ENCODE measurements at places on chromosomes 7 and 10.

DNA sequence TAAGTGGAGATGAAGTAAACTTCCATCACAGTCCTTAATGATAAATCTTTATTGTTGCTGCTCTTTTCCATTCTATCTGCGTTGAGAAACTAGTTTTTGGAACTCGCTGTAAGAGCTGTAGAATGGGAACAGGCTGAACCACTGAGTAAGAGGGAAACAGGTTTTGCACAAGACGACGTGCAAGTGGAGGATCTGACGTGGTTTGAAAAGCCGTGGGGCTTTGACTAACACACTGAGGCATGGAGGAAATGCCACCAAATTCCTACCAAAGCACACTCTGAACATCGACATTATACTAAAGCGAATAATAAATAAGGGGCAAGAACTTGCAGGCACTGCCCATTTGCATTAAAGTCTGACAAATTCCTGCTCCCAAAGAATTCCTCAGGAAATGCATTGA lies 160.6 kb downstream of the KLF6 start:
- no peak for DNase-seq

DNA sequence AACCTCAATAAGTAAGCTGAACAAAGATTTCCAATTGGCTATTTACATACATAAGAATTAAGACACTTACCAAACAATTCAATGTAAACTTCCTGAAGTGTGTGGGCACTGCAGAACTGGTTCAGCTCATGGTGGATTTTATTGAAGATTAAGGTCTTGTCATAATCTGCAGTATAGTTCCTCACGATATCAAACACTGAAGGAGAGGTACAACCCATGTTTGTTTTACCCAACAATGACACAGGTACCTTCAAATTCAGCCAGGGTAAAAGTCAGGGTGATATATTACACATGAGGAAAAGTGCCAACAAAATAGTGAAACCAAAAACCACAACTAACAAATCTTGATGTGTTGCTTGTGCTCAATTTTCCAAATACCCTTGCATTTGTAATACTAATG lies 10.0 kb downstream of the ERLIN1 start:
- no peak for DNase-seq

- DNase-seq: no peak
These were observed 1.3 kb downstream of the FAS start for GRCh38 chr10:88991899-88992320.

DNA sequence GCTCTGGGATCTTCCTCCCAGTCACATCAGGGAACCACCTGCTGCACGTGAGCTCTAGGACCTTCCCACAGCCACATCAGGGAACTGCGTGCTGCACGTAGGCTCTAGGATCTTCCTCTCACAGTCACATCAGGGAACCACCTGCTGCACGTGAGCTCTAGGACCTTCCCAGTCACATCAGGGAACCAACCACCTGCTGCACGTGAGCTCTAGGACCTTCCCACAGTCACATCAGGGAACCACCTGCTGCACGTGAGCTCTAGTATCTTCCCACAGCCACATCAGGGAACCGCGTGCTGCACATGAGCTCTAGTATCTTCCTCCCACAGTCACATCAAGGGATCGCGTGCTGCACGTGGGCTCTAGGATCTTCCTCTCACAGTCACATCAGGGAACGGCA lies 229.7 kb downstream of the DIP2C start:
- no peak for DNase-seq

GRCh38 chr7:115635376-115635775 lies 395.2 kb downstream of the TFEC start:
- no peak for DNase-seq

DNA sequence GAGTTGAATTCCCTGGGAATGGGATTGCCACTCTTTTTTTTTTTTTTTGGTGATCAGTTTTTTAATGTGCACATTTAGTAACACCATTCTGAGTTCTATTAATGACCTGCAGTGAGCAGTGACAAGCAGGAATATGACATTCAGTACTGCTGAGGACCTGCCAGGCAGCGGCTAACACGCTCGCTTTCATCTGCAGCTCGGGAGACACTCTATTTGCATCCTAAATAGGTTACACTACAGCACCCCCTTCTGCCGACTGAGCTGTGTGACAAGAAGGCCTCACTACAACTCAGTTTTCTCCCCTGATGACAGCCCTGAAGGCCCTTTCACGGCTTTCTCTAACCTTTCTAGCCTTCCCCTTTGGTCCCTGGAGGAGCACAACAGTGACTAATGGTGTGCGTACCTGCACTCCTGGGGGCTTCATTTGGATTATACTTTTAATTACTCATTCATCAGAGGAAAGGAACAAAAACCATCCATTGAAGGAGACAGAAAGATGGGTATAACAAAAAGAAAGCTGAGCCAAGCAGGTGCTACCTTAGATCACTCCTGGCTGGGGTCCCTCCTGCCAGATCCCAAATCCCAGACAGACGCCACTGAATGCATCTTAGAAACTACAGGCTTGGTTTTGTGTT lies 872.4 kb downstream of the LRMDA start:
- peak; percentile 53 for DNase-seq

DNA sequence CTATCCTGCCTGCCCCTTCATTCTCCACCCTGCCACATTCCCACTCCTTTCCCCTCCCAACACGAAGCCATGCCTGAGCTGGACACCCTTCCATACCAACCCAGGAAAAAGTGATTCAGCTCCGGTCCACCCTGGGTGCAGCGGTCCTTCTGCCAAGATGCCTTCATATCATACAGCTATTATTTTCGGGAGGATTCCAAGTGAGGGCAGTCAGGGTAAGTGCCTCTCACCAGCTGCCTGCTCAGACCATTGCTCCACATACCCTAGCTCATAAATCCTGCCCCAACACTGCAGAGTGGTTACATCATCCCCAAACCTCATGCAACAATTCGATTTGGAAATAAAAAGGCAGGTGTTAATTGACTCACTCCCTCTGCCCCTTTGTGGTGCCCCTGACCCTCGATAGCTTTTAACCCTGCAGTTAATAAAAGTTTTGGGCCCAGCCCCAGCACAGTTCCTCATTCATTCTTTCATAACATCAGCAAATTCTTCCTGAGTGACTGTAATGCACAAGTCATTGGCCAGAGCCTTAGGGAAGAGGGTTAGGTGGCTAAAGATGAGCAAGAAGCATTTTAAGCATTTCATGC lies 42.6 kb downstream of the ZNF503 start:
- no peak for DNase-seq

GRCh38 chr7:55128693-55129394 lies 110.0 kb downstream of the EGFR start:
- DNase-seq: no peak

GRCh38 chr7:72244826-72245398 lies 167.2 kb downstream of the CALN1 start:
- no peak for DNase-seq

GRCh38 chr10:48633381-48634197 lies 28.7 kb upstream of the ARHGAP22 start:
- no peak for DNase-seq

GRCh38 chr7:129664029-129665012 lies 52.8 kb downstream of the NRF1 start:
- no peak for DNase-seq

DNA sequence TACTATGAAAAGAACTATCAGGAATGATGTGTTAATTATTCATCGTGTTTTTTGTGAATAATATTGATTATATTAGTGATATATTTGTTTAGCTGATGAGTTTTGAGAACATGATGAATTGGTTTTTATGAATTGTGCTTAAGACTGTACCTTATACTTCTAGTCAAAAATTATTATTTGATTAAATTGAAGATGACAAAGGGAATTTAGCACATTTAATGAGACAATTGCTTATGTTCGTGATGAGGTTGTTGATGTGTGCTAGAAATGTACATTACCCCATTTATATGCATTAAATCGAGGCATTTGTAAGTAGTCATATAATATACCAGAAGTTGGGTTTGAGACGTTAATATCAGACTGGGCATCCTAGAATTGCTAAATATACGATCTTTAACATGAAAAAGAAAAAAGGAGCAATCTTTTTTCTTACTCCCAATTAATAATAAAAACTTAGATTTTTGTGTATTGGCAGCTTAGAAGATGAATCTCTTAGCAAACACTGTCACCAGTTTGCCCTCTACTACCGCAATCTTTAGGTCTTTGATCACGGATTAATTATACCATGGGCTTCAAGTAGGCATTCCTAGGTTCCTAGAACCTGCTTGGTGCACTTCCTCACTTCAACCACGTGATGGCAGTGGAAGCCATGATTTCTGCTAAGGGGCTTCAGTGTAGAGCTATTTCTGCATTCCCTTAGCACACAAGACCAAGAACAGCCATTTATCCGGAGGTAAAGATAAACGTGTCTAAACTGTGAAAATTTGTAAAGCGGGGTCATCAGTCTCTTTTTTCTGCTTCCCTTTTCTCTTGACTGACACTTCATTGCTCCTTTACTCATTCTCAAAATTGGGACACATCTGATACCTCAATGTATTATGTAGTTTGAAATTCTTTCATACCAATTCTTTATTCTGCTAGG lies 1.6 kb downstream of the KLHDC10 start:
- DNase-seq: peak; percentile 37

DNA sequence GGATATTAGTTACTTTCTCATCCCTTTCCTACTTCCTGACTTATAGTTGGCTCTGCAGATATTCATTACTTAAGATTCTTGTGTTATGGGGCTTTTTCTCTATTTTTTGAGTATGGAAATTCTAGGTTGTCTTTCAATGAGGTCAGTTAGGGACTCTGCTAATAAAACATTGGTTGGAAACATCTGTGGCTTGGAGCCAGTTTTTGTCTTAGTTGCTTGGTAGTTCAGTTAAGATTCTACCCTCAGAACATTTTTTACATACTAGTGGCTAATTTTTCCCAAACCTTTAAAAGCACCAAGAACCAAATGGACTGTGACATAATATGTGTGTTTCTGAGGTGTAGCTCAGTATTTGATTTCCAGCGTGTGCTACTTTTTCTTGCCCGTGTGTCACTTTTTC lies 305.6 kb upstream of the FZD1 start:
- DNase-seq: no peak

- DNase-seq: no peak
These were observed 150.1 kb upstream of the SHH start for GRCh38 chr7:155962191-155962967.

GRCh38 chr7:121941830-121942229 lies 68.9 kb downstream of the PTPRZ1 start:
- DNase-seq: no peak

- no peak for DNase-seq
These were observed 13.0 kb downstream of the SEMA3A start for GRCh38 chr7:84181628-84182027.

DNA sequence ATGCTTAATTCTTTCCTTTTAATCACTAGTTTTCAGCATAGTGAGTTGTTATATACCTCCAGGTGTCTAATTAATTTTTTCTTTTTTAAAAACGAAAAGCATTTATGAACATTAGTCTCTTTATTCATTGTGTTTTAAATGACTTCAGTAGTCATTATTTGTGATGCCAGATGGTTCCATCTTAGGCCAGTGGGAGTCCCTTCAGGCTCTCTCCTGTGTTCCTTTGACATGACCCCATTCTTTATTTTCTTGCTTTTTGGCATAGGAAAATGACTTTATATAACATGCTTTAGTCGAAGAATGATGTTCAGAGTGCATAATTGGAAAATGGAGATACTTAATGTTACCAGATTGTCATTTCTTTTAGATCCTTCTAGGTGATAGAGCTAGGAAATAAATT lies 24.4 kb downstream of the MKLN1 start:
- no peak for DNase-seq

DNA sequence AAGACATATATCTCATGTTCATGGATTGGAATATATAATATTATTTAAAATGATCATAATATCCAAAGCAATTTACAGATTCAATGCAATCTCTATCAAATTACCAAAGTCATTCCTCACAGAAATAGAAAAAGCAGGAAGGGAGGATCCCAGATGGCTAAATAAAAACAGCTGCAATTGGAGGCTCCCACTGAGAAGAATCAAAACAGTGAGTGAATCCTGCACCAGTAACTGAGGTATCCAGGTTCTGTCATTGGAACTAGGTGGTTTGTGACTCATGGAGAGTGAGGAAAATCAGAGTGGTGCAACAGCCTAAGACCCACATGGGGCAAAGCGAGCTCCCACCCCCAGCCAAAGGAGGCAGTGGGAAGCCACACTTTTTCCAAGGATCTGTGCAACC lies 128.4 kb downstream of the MTERF1 start:
- no peak for DNase-seq

DNA sequence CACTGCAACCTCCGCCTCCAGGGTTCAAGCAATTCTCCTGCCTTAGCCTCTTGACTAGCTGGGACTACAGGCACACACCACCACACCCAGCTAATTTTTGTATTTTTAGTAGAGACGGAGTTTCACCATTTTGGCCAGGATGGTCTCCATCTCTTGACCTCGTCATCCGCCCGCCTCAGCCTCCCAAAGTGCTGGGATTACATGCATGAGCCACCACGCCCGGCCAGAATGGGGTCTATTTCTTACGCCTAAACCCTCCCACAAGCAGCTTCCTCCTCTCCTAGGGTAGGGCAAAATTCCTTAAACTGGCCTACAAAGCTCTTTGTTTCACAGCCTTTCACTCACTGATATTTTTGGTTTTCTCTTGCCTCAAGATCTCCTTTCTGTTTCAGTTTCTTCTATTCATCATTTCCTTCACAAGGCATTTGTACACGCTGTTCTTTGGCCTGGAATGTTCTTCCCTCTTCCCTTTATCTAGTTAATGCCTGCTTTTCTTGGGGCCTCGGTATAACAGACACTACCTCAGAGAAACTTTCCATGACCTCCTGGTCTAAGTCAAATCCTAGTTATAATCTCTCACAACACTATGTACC lies 6.7 kb downstream of the CPEB3 start:
- no peak for DNase-seq

- no peak for DNase-seq
These were observed 128.8 kb upstream of the DKK1 start for GRCh38 chr10:52185256-52185655.

GRCh38 chr10:113739031-113739430 lies 12.5 kb upstream of the PLEKHS1 start:
- no peak for DNase-seq

DNA sequence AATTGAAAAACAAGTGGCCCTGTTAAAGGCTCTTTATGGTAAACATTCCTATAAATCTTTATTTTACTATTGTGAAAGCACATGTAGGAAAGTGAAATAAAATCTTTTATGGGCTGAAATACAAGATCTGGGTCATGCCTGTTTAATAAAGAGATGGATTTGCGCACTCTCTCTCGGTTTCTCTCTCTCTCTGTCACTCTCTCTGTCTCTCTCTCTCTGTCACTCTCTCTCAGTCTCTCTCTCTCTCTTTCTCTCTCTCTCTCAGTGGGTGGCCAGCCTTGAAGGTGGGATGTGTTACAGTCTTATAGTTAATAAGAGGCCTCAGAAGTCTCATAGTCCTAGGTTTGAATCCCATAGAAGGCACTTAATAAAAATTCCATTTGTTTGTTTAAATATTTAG lies 2.4 kb downstream of the TAC1 start:
- DNase-seq: no peak

DNA sequence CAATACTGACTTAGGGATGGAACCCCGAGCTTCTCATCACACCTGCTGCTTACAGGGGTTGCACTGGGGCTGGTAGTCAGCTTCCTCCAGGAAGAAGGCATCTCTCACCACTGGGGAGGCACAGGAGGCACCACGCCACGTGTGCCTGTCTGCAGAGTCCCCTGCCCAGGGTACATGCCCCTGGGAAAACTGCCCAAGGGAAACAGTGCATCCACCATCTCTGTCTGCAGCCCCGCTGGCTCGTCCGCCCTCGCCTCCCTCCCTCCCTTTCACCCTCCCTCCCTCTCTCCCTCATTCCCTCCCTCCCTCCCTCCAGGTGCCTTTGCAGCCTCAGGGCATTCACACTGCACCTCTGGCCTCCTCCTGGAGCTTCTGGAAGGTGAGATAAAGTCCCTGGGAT lies 101.1 kb downstream of the PTPRE start:
- DNase-seq: no peak
